ENCODE measurements at places on chromosomes 6 and 20.
A peak's percentile ranks its signal among the peaks of the same experiment; 100 is the strongest.

DNA sequence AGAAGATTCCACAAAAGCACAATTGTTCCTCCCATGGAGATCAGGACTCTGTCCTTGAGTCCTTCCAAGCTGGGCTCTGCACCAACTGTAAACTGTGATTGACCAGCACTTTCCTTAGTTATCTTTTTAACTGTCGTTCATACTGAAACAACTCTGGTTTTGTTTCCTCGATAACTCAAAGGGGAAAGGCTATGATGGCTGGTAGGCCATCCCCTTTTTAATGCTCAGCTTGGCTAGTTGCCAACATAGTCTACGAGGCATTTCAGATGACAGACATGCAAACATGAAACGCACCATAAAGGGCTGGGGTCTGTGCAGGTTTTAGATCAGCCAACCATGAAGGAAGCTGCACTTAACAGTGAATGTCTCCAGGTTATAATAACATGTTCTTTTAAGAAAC lies 497.1 kb upstream of the ARID1B start:
- no peak for DNase-seq

GRCh38 chr6:94468830-94469229 lies 1049.5 kb upstream of the EPHA7 start:
- DNase-seq: no peak

- DNase-seq: no peak
Observed at GRCh38 chr20:24863356-24863755, 85.7 kb upstream of the CST7 start.

DNA sequence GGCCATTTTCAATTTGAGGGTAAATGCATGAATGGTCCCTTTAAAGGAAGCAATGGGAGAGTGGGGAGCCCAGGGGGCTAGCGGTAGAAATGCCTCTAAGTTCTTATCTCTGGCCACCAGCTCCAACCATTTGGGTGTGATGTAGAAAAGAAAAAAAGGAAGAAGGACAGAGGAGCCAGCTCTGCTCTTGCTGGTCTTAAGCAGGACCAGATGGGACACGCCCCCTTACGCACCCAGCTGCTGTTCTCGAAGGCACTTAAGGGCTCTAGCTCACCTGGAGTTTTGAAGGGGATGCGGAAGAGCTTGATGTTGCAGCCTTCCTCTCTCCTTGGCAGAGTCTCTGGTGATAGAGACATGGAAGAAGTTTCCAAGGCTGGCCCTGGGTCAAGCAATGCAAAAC lies 59.5 kb upstream of the RNF144B start:
- DNase-seq: no peak

DNA sequence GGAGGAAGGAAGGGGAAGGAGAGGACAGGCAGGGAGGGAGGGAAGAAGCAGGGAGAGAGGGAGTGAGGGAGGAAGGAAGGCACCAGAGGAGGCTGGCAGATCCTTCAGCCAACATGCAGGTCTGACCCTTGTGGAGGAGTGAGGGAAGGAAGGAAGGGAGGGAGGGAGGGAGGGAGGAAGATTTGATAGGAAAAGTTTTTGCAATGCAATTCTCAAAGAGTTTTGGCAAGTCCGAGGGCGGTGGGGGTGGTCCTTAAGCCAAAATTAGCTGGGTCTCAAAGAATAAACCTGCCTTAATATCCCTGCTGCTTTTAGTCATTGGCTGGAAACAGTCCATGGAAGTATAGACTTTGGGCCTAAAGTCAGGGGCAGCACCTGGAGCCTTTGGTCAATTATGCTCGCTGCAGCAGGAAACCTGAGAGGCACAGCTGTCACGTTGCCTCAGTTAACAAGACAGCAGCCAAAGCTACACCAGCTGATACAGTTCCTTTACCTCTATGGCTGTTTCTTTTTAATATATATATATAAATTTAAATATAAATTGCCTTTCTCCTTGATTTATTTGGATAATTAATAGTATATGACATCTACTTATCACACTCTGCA lies 115.7 kb upstream of the RALGAPA2 start:
- no peak for DNase-seq

GRCh38 chr6:126672649-126673048 lies 332.7 kb downstream of the CENPW start:
- DNase-seq: no peak

DNA sequence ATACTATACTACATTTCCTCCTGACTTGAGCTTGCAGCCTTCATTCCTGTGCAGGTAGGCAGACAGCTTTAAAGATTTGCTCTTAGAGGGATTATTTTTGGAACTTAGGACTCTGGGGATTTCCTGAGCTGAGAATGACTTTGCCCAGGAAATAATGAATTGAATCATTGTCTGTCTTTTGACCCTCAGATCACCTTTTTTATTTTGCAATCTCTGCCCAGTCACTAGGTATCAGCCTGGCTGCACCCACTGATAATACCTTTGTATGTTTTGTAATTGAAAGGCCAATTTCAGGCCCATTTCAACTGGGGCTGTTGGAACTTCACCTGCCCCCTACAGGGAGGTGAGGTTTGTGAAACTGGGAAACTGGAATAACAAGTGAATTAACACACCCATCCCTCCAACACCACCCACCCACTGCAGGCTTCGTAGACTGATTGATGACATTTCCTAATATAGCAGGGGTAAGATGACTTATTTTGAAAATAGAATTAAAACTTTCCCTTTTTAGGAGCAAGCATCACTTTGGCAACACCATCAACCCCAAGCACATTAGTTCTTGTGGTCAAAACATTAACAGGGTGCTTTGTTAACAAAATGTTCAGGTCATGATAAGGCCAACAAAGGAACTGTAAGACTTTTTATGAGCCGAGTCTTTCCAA lies 157.1 kb upstream of the CENPW start:
- DNase-seq: no peak

GRCh38 chr6:64777941-64778785 lies 928.9 kb downstream of the EYS start:
- no peak for DNase-seq

DNA sequence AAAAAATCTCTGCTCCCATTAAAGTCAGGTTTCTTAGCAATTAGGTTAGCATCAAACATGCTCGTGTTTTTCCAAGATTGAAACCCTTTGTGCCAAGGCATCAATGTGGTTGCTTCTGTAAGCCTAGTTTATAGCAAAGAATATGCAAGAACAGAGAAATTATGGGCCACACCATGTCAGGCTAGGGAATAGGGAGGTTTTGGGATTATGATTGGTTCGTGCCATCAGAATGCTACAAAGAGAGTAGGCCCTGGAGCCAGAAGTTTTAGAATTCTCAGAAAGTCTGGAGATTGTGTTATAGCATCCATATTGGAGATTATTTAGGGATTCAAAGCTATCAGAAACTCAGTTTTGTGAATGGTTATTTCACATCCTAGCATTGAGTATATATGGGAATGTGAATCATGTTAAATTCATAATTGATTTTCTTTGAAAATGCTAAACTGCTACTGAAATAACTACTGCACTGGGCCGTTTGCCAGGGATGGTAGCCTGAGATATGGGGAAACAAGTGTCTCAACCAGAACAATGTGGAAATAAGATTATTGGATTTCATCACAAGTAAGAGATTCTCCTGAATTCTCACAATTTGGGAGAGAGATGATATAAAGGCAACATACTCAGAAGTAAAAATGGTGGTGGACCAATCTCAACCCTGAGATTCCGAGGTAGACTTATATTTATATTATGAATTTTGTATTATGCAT lies 45.3 kb downstream of the ZNF292 start:
- no peak for DNase-seq

DNA sequence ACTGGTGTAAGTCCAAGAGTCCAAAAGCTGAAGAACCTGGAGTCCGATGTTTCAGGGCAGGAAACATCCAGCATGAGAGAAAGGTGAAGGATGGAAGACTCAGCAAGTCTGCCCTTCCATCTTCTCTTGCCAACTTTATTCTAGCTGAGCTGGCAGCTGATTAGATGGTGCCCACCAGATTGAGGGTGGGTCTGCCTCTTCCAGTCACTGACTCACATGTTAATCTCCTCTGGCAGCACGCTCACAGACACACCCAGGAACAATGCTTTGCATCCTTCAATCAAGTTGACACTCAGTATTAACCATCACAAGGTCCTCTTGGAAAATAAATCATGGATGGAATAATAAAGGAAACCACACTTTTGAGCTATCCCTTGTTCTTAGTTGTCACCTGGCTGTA lies 121.2 kb downstream of the MAP3K7 start:
- no peak for DNase-seq

DNA sequence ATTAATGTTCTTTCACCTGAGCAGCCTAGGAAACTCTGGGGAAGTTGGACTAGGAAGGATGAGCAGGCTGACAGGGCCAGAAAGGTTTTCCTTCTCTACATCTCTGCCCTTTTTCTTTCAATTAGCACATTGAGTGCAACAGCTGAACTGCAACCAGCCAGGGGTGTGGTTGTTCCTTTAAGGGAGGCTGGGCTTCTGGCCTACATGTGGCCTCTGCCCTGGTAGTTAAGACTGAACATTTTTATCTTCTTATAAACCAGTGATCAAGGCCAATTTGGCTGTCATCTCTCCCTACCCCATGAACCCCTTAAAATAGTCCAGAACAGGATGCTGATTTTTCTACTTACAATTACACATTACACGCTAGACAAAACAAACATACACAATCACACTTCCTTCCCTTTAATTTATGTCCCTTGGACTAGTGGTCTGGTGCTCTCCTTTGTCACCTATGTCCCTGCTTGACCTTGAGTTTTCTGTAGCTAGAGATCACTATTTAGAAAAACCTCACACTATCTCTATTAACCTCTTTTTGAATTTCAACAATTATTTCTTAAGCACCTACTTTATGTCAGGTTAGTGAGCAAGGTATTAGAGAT lies 60.3 kb downstream of the RNF217 start:
- no peak for DNase-seq

GRCh38 chr6:111829998-111830397 lies 43.3 kb downstream of the FYN start:
- DNase-seq: no peak

DNA sequence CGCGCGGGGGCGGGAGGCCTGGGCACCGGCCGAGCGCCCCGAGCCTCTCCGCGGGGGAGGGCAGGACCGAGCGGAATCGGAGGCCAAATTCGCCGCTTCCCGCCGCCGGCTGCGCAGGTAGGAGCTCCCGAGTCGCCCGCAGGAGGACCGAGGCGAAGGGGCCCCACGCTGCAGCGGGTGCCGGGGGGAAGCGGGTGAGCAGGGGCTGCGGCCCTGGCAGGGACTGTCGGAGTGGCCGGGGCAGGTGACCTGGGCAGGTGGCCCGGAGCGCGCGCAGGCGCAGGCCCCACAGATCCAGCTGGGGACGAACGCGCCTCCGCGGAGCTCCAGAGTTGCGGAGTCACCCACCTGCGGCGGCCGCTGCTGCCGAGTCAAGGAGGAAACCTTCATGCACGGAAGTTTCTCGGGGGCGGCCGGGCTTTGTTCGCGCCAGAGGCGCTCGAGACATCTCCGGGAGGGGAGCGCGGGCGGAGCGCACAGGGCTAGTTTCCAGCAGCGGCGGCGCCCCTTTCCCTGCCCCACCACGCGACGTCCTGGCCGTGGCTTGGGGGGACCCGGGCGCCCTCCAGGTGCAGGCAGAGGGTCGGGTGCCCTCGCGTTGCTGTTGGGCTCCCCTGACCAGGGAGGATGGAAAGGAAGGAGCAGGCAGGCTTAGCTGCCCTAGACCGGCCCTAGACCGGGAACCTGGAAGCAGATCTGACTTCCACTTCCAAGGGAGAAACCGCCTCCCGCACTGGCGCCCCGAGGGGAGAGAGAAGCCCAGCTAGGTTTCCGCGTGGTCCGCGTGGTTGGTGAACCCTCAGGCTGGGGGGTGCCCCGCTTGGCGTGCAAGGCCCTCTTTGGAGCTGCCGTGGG lies 590 bp downstream of the SLCO4A1 start:
- peak; percentile 74 for DNase-seq

DNA sequence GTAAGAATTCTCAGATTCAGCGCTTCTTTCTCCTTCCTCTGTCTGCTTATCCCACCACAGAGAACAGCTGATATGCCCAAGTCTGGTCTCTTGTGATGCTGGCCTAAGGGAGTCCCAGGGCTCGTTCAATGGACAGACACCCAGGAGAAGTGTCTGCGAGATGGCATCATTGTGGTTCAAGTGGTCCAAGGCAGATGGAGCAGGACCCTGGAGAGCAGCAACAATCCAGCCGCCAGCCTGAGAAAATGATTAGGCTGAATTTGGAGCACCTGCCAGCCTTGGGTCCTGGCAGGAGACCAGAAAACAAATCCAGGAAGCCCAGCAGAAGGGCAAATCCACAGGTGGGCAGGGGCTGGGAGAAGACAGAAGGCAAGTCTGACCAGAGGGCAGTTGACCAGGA lies 145.8 kb downstream of the PTPRT start:
- DNase-seq: no peak

GRCh38 chr6:167779993-167780655 lies 46.6 kb upstream of the AFDN start:
- DNase-seq: no peak

- DNase-seq: no peak
Observed at GRCh38 chr20:52622081-52622480, 350.1 kb upstream of the TSHZ2 start.

GRCh38 chr6:110140650-110141049 lies 38.8 kb downstream of the WASF1 start:
- DNase-seq: no peak

DNA sequence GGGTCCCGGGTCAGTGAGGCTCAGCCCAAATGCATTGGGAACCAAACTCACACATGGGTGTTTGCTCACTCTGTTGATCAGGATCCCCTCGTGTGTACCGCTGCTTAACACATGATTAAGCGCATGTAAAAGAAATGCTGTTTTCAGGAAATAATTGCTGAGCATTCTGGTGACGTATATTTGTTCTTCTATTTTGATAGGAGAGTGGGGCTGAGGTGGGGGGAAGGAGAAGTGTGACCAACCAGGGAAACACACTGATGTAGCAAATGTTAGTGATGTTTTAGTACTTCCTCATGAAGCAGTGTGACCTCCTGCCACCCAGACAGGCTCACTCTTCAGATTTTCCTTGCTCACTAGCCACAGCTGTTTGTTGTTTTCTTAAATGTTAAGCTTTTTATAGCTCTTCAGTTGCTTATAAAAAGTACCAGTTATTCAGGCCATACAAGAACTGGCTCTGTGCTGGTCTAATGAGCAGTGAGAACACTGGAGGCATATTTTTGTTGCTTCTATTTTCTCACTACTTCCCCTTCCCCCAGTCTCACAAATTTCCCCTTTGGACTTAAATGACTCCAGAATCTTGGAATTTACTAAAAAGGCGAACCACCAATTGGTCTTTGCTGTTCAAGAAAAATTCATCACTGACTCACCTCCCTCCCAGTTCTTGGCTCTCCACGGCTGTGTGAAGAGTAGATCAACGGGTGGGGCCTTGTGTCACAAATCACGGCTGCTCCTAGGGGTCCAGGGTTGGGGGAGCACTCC lies 79.2 kb upstream of the BACH2 start:
- DNase-seq: no peak

- DNase-seq: no peak
Observed at GRCh38 chr20:8787090-8787489, 281.8 kb upstream of the PLCB4 start.

- no peak for DNase-seq
Observed at GRCh38 chr6:110449541-110449895, 26.9 kb downstream of the SLC22A16 start.

- DNase-seq: no peak
Observed at GRCh38 chr6:104958178-104959025, 1.5 kb downstream of the LIN28B start.

DNA sequence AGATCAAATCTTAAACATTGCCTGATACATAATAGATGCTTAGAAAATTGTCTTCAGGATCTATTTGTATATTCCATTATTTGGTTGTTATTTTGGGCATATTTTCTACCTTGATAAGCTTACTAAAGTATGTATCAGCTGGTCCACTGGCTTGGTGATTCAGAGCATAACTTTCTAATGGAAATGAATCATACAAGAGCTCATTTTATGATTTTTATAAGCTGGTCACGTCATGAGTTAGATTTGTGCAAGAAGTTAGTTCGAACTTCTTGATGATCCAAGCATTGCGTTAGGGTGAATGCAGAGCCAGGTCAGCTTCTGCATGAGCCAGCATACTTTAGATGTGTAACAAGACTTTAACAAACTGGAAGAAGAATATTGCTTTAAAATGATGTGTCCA lies 144.5 kb upstream of the FLRT3 start:
- no peak for DNase-seq
